Endothelial cell of umbilical vein (primary cell): ENCODE measurements at places on chromosomes 6 and 20.

- peak; percentile 90 for DNase-seq
Observed at GRCh38 chr6:7697820-7698623, 27.9 kb upstream of the BMP6 start.

DNA sequence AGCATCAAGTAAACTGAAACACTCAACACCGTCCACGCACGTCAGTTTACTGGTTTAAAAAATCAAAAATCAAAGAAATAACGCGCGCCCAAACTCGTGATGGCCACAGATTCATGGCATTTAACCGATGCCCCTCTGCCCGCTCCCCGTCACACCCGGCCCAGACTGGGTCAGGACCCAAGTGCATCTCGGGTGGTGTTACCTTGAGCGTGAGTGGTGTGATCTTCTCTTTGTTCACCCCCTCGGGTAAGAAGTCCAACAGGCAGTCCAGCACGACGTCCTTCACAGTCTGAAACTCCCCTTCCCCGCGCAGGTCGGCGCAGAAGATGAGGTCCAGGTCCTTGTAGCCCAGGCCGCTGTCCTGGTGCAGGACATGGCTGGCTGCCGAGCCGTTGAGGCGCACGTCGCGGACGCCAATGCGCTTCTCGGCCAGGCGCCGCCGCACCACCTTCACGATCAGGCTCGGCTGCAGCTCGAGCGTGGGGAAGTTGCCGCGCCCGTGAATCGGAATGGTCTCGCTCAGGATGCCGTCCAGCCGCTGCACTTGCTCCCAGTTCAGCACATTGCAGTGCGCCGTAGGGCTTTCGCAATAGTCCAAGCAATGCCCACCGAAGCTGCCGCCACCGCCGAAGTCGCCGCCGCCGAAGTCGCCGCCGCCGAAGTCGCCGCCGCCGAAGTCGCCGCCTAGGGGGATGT, 945 bp downstream of the TENT5A start:
- peak; percentile 37 for DNase-seq

DNA sequence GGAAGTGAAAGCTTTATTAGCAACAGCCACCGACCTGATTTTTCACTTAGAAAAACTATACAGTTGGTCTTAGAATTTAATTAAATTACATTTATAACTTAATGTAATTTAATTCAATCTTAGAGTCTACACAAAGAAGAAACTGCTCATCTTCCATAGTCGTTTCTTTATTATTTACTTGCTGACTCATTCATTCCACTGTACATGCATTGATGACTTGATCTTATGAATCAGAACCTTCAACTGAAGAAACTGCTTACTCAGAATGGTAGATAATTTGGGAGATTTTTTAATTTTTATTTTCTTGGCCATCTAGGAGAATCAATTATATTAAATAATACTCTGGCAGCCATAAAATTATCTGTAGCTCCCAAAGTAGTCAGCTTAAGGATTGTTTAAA, 1021.6 kb upstream of the FLRT3 start:
- no peak for DNase-seq

- no peak for DNase-seq
Observed at GRCh38 chr20:41135888-41136679, 1.3 kb upstream of the PLCG1 start.

- peak; percentile 78 for DNase-seq
Observed at GRCh38 chr20:43448748-43449535, 8.8 kb upstream of the SRSF6 start.

- no peak for DNase-seq
Observed at GRCh38 chr20:36482044-36482473, 59.3 kb upstream of the MYL9 start.

GRCh38 chr6:99993533-99994251, at the start of gene MCHR2:
MCHR2 (minus strand) TSS chr6:99994223; CDS start chr6:99956147, 38,076 bp downstream.
- no peak for DNase-seq

- DNase-seq, result no peak
Observed at GRCh38 chr6:149899486-149899885, 1.6 kb upstream of the RAET1E start.

DNA sequence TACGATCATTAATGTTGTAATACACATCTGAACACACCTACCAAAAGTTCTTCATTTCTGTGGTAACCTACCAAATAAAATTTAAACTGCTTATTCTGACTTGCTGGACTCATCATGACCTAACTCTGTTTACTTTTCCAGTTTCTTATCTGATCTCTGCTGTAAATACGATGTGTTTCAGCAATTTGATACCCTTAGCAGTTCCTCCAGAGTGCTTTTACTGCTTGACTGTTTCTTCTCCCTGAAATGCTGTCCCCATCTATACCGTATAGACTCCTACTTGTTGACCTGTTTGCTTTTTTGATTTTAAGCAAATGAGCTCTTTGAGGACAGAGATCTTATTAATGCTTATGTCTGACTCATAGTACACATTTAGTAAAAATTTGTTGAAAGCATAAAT, 119.5 kb downstream of the SCAF8 start:
- no peak for DNase-seq

- no peak for DNase-seq
Observed at GRCh38 chr6:20681243-20681684, 147.0 kb downstream of the CDKAL1 start.

GRCh38 chr6:137631323-137631722, 137.1 kb upstream of the OLIG3 start:
- DNase-seq, result no peak

GRCh38 chr6:106160189-106160588, 74.1 kb downstream of the PRDM1 start:
- no peak for DNase-seq

- no peak for DNase-seq
Observed at GRCh38 chr6:126886106-126886505, 232.4 kb upstream of the RSPO3 start.

GRCh38 chr20:63641792-63642523, 11.3 kb downstream of the STMN3 start:
- DNase-seq, result peak; percentile 57

GRCh38 chr20:43459022-43459942, 1.6 kb downstream of the SRSF6 start:
- peak; percentile 47 for DNase-seq

DNA sequence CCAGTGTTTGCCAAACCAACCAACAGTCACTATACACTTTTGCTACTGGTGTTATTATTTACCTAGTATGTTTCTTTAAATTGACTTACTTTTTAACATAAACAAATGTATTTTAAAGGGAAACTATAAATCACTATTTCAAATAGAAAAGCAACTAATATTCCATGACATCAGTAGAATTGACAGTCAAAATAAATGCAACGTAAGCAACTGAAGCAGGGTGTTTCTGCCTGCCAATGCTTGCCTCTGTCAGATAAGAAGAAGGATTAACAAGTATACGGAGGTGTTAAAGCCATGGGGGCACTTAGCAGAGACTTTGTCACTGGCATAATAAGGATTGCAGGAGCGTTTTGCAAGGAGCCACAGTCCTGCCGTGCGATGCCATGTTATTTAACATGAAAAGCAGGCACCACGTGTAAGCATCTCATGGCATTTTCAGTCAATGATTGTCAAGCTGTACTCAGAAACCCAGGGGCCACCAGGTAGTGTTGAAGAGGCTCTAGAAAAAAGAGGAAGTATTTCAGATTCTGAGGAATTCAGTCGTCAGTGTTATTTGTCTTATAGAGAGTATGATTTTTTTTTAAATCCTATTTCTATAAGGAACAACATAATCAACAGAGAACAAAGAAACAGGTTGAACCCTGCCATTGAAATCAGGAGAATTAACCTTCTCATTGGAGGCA, 131.7 kb downstream of the BFSP1 start:
- no peak for DNase-seq

- no peak for DNase-seq
Observed at GRCh38 chr20:19594896-19595295, 163.2 kb upstream of the RIN2 start.

DNA sequence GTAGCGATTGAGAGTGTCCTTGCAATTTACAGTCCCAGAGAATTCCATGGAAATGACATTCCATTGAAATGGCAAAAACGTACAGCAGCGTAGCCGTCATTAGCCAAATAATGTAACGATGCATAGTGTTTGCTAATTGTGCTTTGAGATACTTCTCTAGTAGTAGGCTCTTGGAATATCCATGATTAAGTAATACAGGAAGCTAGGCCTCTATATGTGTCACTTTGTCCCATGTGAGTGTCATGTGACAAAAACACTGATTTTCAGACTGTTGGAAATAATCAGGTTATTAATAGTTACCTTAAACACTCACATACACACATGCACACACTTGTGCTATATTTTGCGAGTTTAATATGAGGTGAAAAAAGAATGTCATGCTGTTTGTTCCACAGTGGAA, 35.2 kb downstream of the SLX4IP start:
- no peak for DNase-seq

DNA sequence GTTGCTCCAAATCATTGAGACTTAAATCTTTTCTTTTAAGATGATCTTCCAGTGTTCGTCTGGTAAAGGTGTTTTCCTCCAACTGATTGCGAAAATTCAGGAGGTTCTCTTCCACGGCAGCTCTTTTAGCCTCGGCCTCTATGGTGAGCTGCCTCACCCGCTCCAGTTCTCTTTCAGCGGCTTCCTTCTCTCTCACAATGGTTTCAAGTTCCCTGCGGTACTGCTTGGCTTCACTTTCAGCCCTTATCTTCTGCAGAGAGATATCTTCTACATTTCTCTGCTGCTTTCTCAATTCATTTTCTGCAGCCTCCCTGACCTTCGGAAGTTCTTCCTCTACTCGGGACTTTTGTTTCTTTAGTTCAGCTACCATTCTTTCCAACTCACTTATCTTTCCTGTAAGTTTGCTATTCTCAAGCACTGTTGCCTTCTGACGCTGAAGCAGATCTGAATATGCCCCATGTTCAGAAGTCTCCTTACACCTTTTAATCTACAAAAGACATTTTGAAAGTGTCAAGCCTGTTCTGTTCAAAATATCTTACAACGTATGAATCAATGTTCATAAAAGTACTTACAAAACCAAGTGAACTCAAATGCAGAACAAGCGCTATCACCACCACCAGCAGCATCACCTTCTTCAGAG, 22.3 kb downstream of the DST start:
- DNase-seq, result no peak

- DNase-seq, result peak; percentile 60
Observed at GRCh38 chr20:38764567-38765318, 16.5 kb downstream of the ACTR5 start.

DNA sequence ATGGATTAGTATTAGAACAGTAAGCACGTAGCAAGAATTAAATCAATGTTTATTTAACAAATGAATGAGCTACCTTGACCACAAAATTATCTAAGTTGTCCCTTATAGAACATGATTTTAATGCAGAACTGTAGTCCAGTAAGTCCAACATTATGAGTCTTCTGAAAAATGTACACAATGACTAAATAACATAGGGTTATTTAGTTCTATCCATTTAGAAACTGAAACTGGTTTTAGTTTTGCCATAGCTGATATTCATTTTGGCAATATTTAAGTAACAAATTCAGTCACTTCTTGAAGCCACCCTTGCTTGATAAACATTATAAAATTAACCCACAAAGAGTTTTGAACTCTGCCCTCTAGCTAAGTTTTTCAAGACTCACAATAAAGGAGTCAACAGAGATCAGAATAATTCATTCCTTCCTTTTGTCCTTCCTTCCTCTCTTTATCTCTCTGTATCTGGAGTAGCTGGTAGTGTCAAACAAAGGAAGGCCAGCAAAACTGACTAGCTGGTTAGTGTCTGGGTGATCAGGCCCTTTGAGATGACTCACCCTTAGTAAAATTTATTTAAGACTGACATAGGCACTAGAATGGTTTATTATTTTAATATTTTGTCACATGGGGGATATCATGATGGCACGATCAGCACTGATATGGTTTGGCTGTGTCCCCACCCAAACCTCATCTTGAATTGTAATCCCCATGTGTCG, 115.1 kb downstream of the BTBD9 start:
- DNase-seq, result peak; percentile 47

DNA sequence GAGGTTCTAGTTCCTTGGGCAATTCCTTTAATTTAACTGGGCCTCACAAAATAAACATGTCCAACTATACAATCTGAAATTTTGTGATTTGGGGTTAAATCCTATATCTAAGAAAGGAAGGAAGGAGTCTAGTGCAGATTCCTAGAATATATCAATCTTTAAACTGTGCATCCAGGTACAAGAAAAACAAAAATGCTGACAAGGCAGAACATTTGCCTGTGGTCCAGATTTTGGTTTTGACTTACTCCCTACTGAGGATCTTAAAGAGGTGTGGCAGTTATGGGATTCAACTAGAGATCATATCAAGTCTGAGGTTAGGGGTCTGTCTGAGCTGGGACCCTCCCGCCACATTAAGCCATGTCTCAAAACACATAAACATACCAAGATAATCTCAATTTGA, 17.7 kb upstream of the COX7A2 start:
- no peak for DNase-seq

DNA sequence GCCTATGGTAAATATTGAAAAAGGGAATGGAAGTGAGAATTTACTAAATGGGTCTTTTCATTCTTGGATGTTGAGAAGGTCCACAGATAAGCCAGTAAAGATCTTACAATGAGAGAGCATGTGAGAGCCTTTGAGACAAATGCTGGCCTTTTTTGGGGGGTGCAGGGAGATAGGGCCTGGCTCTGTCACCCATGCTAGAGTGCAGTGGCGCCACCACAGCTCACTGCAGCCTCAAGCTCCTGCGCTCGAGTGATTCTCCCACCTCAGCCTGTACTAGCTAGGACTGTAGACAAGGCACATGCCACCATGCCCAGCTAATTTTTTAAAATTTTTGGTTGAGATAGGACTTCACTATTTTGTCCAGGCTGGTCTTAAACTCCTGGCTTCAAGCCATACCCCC, 63.2 kb upstream of the TMEM181 start:
- no peak for DNase-seq

DNA sequence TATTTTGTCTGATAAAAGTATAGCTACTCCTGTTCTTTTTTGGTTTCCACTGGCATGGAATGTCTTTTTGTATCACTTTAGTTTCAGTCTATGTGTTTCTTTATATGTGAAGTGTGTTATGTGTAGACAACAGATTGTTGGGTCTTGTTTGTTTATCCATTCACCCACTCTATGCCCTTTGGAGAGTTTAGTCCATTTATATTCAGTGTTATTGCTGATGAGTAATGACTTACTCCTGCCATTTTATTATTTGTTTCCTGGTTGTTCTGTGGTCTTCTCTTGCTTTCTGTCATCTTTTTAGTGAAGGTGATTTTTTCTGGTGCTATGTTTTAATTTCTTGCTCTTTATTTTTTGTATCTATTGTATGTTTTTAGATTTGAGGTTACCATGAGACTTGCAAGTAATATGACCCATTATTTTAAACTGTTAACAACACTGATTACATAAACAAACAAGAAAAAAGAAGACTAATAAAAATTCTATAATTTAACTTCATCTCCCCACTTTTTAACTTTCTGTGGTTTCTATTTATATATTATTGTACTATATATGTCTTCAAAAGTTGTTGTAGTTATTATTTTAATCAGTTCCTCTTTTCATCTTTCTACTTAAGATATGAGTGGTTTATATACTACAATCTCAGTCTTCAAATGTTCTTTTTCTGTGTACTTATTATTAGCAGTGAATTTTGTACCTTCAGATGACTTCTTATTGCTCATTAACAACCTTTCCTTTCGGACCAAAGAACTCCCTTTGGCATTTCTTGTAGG, 323.4 kb downstream of the BTBD9 start:
- DNase-seq, result no peak
